Activated T-cell treated with anti-CD3 and anti-CD28 coated beads for 1 hour (primary cell): ENCODE measurements at places on chromosomes 2 and 18.

GRCh38 chr2:45578056-45578843 is 32.8 kb downstream of the SRBD1 start:
- peak; percentile 11 for DNase-seq

DNA sequence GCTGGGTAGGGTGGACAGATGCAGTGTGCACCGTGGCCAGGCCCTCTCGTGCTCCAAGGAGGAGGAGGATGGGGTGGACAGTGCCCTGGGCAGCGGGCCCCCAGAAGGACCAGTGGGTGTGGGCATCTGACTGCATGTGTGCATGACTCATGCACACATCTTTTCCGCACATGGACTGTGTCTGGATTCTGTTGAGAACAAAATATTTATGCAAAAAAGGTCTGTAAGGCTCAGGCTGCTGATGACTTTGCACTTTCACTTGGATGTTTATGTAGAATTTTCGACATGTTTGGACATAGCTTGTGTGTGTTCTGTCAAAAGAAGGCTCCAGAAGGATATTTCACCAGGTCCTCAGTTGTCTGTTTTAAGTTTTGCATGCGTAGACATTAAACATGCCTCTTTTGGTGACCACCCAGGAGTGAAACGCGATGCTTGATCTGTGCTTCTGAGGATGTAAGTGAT is 45.6 kb downstream of the MTCL1 start:
- no peak for DNase-seq

DNA sequence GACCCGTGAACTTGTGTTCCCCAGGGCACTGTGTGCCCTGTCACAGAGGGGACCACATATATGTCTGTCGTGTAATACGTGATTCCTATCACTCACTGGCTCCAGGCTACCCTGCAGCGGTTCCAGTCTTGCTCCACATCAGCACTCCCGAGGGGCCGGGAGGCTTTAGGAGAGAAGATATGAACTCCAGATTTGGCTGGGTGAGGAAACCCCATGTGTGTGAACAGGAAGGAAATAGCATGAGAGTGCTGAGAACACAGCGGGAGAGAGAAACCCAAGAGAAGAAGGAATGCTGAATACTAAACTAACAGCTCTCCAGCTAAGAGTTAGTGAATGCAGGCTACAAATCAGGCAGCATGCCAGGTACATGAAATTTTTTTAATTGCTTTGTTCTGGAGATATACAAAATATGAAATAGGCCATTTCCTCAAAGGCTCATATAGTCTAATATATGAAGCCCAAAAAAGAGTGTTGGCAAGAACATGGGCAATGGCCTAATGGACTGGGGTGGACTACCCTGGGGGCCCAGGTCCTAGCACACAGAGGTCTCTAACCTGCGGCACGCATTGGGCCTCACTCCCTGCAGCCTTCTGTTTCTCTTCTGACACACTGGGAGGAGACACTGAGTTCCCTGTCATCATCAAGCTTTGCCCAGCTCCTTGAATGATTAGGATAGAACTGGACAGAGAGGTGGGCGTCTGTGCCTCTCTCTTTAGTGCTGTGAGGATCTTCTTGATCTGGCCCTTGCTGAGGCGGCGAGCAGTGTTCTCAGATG is 372.8 kb upstream of the RAB6C start:
- DNase-seq, result no peak

- no peak for DNase-seq
These were observed 144.3 kb upstream of the BOD1L2 start for GRCh38 chr18:57002627-57003026.

GRCh38 chr2:134178138-134178877 is 75.6 kb upstream of the MGAT5 start:
- no peak for DNase-seq

GRCh38 chr2:55420871-55421270 is 1.2 kb upstream of the CCDC88A start:
- no peak for DNase-seq

DNA sequence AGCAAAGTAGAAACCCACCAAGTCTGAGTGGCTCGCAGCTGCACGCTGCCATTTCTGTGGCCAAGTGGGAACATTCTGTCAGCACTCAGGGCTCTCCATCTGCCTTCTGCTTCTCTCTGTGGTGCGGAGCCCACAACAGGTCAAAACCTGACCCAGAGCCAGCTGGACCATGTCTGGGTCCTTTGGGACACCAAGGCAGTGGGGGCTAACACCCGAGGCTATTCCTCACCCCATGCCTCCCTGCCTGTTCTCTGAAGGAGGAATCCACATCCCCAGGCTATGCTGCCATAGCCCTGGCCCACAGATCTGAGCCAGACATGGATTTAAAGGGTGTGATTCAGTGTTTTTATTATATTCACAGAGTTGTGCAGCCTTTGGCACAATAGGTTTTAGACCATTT is 86.4 kb downstream of the SNTG2 start:
- DNase-seq, result no peak

DNA sequence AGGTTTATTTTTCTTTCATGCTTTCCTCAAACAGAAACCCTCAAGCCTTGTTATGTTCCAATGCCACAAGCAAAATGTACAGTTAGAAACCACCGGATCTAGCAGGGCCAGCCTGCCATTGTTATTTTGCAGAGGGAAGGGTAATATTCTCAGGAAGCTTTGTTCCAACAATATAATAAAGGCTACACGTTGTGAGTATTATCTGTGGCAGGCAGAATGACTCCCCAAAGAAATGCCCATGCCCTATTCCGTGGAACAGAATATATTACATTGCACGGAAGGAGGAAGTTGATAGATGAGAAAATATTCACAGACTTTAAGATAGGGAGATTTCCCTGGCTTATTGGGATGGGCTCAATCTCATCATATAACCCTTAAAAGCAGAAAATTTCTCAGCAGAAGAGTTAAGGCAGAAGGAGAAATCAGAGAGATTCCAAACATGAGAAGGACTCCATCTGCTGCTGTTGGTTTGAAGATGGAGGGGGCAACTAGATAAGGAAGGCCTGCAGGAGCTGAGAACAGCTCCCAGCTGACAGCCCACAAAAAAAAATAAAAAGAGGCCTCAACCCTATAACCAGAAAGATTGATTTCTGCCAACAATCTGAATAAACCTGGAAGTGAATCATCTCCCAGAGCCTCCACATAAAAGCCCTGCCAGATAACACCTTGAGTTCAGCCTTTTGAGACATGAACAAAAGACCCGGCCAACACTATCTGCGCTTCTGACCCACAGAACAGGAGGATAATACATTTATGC is 466.6 kb downstream of the LPIN1 start:
- no peak for DNase-seq

- no peak for DNase-seq
These were observed 336.9 kb upstream of the PKDCC start for GRCh38 chr2:41710944-41711343.

DNA sequence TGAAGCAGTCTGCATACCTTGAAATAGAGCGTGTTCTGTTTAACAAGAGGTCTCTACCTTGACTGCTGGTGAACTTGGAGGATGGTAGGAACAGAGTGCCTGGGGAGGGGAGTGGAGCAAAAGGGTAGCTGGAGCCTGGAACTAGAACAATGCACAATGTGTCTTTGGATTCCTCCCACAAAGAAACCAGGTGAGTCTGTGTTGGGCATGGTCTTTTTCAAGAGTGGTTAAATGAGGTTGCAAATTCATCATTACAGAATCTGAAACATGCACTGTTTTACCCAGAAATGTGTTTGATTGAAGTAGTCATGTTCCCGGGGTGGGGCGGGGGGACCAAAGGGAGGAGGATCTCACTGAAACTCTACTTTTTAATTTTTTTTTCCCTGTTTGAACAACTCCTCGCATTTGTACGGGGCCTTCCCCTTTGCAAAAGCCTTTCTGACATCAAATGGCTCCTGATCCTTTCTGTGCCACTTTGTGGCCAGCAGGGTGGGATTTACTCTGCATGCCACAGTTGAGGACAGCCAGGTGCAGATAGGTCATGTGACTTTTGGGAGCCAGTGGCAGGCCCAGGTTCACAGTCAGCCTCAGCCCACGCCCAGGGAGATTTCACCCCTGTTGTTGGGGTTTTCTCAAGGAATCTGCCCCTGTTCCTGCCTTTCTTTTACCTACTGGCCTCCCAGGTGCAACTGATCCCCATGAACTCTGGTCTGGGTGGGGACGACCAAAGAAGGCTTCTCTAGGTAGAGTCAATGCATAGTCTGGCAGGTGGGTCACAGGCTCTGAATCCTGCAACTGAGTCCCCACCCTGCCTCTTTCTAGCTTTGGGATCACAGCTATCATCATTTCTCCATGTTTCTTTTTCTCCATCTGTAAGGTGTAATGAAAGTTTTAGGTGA is 28.2 kb downstream of the MYCN start:
- no peak for DNase-seq

- DNase-seq, result no peak
These were observed 207.2 kb downstream of the LRP1B start for GRCh38 chr2:141923657-141924056.

DNA sequence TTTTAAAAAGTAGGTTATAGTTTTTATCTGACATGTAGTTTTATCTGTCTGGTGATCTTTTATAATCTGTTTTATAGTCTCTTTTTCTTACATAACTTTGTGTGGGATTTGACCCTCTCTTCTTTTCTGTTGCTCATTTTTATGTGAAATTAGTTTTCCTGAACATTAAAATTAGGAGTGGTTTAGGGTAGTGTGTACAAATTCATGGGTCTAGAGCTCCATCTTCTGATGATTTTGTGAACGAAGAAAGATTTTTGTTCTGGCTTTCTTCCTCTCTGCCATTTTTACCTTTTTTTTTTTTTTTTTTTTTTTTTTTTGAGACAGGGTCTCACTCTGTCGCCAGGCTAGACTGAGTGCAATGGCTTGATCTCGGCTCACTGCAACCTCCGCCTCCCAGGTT is 46.6 kb downstream of the SLC30A6 start:
- DNase-seq, result no peak

GRCh38 chr18:77495982-77496690 is 246.5 kb downstream of the GALR1 start:
- no peak for DNase-seq

DNA sequence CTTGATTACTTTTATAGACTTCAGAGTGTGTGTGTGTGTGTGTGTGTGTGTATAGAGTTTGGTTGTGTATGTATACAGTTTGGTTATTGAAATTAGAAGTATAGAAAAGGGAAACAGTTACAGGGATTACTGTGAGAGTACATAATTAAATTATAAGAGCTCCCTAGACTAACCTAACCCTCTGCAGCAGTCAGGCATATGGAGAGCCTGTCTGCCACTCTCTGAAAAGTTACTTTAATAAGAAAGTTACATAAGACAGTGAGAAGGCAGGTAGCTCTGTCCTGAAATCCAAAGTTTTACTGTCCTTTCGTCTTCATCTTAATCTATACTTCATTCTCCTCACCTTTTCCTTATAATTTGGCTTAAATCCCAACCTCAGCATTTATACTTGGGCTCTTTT is 71.5 kb upstream of the EPB41L5 start:
- DNase-seq, result no peak

DNA sequence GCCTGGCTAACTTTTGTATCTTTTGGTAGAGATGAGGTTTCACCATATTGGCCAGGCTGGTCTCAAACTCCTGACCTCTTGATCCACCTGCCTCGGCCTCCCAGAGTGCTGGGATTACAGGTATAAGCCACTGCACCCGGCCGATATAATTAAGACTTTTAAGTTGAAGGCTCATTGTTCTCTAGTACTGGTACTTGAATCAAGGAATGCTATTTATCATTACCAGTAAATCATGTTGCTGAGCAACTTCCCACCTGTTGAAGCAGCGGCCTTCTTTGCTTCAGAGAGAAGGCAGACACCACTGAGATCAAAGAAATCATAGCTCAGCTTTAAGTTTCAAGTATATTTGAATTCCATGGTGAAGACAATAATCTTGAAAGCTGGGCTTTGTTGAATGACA is 58.8 kb upstream of the TMEM163 start:
- no peak for DNase-seq

DNA sequence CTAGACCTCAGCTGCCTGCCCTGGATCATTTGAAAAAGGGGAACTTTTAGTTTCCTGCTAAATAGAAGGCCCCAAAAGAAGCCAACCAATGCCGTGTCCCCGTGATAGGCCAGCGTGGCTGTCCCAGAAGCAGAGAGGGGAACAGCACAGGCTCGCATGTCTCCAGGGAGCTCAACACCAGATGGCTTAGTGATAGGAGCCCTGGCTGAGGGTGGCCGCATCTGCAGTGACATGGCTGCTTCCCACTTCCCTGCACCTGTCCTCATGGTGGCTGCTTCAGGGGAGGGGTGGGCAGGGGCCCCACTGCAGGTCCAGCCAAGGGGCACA is 79.6 kb downstream of the MBP start:
- DNase-seq, result no peak

DNA sequence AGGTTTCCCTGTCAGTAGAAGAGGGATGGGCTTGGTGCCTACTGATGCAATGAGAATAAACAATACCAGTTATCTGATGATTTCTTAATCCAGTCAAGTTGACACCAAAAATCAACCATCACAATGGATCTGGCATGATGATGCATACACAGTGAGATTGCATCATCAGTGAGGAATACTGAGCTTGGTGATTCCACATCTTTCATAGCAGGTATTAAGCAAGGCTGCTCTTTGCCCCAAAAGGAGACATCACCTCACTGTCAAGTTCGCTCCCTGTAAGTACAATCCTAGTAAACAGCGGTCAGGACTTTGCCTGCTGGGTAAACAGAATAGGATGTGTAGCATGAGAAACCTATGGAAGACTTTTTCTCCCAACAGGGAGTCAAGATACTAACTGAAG is 282.7 kb upstream of the CDH2 start:
- no peak for DNase-seq

DNA sequence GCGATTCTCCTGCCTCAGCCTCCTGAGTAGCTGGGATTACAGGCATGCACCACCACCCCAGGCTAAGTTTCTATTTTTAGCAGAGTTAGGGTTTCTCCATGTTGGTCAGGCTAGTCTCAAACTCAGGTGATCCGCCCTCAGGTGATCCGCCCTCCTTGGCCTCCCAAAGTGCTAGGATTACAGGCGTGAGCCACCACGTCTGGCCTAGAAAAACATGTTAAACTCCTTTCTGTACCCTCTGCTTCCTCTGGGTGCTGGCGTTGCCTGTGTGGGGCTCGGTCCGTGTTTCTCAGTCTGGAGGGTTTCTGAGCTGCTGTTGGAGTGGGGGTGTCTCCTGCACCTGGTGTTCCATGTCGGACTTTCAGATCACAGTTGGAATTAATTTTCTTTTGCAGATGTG is 17.9 kb downstream of the LDLRAD4 start:
- DNase-seq, result no peak

DNA sequence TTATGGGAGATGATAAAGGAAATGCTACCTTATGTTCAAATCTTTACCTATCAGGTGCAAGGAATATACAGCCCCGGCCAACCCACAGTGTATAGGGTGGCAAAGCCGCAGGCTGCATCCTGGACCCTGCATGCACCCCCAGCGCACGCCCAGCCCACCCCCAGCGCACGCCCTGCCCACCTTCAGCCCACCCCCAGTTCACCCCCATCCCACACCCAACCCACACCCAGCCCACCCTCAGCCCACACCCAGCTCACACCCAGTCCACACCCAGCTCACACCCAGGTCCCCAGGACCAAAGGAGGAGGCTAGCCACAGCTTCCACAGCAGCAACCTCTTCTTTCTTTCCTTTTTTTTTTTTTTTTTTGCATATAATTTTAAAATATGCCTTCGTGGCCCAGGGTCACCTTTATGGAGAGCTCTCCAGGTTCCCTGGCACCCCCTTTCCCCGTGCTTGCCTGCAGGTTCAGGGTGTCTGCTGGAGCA is 120.9 kb downstream of the PTGR3 start:
- no peak for DNase-seq
